ENCODE measurements at places on chromosomes 1 and 21.
A peak's percentile ranks its signal among the peaks of the same experiment; 100 is the strongest.

GRCh38 chr1:185244015-185244747 lies 72.9 kb downstream of the IVNS1ABP start:
- DNase-seq = peak; percentile 60

GRCh38 chr1:104746994-104747393 lies 997.3 kb downstream of the AMY1C start:
- DNase-seq = no peak

DNA sequence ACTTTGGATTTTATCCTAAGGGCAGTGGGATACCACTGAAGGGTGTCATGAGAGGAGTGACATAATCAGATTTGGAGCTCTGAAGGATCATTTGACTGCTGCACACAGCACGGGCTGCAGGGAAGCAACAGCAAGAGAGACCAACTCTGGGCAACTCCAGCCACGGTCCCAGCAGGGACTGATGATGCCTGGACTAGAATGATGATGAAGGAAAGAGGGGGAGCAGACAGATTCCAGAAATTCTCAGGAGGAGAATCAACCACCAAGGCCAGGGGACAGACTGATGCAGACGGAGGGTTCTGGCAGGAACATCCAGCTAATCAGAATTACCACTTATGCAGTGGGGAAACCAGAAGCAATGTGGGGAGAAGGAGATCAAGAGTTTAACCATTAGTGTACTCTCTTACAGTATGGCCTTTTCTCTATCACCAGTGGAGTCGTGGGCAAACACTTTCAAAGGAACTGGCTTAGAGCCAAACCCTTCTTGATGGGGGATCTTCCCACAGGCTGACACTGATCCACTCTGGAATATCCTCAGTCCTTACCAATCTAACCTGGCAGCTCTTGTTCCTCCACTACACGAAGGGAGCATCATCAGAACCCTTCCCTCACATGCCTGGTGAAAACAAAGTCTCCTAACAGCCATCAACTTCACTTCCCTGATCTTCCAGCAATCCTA lies 3.3 kb downstream of the URB1 start:
- DNase-seq = no peak

DNA sequence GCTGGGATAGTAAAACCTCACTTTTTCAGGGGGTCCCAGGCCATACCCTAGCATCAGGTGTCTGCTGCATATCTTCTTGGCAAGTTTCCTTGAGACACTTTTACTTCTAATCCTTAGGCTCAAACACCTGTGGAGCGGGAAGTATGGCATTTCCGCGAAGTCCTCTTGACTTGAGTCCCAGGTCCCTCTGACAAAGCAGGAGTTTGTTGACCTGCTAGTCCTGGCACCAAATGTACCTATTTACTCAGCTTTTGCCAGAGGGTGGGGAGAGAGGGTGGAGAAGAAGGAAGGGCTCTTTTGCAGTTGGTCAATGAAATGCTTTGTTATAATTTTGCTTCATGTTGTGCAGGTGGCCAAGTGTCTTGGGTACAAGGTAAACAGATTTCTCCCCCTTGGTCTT lies 59.7 kb downstream of the CLIC6 start:
- no peak for DNase-seq

- DNase-seq = no peak
Measured at GRCh38 chr1:221801773-221802516, 60.1 kb upstream of the DUSP10 start.

- DNase-seq = no peak
Measured at GRCh38 chr1:157040802-157041201, 4.7 kb downstream of the ARHGEF11 start.

GRCh38 chr1:229913489-229913888 lies 153.5 kb upstream of the GALNT2 start:
- no peak for DNase-seq

DNA sequence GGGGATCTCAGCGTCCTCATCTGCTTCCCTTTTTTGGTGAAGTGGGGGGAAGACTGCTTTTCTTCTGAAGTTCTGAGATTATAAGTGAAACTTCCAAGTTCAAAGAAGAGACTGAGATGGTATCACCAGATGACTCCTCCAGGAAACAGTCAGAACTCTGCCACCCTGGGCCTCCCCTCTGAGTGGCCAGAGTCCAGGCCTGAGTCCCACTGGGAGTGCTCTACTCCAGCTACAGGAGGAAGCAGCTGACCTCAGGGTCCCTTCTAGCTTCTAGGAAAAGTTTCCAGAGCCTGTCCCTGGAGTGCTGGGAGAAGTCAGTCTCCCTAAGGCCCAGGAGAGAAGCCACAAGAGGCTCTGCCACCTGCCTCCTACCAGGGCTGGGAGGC lies 104.7 kb downstream of the CASZ1 start:
- no peak for DNase-seq

DNA sequence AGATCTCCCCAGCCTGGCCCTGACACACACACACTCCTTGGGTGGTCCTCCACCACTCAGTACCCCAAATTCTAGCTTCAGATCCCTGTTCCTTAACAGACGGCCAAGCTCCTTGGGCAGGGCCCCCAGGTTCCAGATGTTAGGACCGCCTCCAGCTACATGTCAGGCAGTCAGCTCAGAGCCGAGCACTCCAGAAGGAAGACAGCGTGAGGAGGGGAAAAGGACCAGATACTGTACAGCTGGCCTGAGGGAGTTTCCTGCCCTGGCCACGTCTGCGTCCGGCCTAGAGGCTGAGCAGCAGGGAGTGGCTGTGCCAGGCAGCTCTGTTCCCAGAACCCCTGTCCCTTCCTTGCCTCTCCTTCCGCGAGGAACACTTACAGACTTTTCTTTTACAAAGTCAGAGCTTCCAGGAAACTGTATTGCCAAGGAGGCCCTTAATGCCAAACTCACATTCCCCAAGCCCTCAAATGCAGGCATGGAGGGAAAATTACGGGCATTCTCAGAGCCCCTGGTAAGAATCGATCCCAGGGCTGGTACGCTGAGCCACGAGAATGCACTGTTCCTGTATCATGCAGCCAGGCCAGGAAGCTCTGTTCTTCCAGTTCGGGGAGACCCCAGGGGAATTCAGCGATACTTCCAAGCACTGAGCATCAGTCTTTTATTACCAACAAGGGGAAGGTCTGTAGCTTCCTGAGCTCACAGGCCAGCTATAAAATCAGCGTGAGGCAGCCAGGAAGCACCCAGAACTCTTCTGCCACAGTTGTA lies 45.2 kb upstream of the CNTN2 start:
- no peak for DNase-seq

DNA sequence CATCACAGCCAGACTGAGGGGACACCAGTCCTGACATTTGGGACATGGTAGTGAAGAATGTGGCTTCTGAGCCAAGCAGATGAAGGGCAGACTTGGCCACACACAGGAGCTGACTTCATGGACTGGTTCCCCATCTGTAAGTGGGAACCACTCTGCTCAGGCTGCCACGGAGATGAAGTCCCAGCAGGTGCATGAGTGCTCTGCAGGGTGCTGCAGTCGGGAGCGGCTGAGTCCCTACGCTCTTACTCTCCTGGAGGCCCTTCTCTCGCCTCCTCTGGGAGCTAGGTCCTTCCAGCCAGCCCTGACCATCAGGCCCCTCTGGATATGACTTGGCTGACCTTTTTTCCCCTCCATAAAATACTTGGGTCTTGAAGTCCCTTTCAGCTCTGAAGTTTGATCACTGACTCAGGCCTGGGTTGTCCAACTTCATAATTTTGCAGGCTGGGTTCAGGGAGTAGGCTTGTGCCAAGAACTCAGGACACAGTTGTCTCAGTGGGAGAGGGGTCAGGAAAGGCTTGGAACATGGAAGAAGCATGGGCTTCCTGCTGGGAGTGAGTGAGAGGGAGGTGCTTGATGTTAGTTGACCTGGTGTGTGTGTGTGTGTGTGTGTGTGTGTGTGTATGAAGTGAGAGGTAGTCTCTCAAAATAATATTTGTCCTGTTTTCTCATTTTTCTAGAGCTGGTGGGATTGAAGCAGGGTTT lies 21.0 kb upstream of the EPS8L3 start:
- DNase-seq = no peak

DNA sequence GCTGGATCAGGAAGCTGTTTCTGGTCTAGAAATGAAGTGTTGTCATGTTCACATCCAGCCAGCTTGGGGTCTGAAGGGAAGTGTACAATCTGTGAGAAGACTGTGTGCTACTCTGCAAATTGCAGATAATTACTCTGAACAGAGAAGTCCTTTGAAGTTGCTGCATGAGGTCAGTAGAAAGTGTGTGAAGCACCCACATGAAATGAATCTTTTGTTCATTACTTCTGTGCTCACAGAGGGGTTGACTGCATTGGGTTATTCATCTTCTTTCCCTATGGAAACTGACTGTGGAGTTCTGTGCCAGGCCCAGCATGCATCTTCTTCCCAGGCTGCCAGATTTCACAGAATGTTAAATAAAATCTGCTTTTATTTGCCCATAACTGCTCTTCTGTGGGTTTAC lies 47.1 kb downstream of the CTH start:
- no peak for DNase-seq

DNA sequence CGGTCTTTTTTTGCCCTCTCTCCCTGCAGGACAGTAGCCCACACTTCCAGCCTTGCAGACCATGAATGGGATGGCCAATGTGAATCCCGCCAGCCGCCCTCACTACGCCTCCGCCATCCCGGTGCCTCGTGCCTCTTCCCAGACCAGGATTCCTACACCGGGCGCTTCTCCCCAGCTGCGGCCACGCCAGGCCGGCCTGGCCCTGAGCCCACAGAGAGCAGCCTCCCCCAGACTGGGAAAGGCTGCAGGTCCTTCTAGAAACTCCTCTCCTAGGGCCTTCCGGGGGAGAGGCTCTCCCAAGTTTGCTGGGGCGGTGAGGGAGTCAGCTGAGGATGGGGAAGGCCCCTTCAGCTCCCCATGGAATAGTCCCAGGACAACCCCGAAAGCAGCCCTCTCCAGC lies 83.9 kb downstream of the NAV1 start:
- no peak for DNase-seq

GRCh38 chr1:37481289-37482003 lies 7.1 kb downstream of the ZC3H12A start:
- no peak for DNase-seq
